Fibroblast of skin of left quadriceps (primary cell): ENCODE measurements at places on chromosomes 16 and 17.

- no peak for DNase-seq
Measured at GRCh38 chr16:89393738-89394406, 96.5 kb downstream of the ANKRD11 start.

DNA sequence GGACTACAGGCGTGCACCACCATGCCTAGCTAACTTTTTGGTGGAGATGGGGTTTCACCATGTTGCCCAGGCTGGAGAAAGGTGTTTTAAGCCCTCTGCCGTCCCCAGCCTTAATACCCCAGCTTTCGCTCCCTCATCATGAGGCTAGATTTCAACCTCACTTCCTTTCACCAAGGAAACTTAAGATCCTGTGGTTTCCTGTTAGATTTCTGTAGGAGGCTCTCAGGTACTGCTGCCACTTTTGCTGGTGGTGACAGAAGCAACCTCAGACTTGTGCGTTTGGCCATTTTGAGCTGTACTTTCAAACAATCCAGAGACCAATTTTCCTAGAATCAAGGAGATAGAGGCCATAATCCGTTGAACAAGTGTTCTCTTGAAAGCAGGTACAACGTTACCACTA, 36.2 kb downstream of the MPHOSPH6 start:
- DNase-seq, result no peak

- DNase-seq, result no peak
Measured at GRCh38 chr17:3738562-3739295, 15.0 kb downstream of the HASPIN start.

DNA sequence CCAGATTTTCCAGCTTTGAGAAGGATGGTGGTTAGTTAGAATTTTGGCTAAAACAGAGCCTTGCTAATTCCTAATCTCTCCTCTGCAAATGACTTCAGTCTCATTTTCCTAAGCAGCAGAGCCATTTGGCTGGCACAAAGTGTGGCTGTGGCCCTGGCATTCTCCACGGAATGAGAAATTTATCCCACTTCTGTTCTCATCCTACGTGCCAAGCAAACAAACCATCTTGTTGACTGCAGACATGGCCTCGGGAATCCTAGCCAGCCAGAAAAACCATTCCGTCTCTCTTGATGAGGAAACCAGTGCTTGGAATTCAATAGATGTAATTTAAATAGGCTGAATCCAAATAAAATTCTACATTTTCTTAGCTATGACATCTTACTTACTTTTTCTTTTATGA, 34.1 kb upstream of the ELAC2 start:
- DNase-seq, result no peak

DNA sequence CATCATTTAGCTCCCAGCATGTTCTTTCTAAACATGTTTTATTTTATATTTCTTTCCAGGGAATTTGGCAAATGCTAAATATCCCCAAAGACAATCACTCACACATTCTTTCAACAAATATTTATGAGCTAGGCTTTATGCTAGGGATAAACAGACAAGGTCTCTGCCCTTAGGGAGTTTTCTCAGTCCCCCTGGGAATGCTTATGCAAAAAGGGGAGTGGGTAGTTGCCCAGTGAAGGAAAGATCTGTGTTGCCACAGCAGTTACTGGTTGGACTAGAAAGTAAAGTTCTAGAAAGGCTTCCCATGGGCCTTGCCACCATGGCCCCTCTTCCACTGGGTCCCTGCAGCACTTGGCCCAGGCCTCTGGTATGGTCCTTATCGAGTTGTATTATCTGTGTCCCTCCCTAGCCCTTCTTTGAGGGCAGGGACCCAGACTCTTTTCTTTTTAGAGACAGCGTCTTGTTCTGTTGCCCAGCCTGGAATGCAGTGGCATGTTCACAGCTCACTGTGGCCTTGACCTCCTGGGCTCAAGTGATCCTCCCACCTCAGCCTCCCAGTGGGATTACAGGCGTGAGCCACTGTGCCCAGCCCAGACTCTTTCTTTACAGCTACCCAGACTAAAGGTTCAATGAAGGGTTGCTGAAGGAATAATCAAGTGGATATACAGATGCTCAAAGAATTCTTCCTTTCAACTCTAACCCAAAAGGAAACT, 78.0 kb downstream of the YPEL2 start:
- no peak for DNase-seq

DNA sequence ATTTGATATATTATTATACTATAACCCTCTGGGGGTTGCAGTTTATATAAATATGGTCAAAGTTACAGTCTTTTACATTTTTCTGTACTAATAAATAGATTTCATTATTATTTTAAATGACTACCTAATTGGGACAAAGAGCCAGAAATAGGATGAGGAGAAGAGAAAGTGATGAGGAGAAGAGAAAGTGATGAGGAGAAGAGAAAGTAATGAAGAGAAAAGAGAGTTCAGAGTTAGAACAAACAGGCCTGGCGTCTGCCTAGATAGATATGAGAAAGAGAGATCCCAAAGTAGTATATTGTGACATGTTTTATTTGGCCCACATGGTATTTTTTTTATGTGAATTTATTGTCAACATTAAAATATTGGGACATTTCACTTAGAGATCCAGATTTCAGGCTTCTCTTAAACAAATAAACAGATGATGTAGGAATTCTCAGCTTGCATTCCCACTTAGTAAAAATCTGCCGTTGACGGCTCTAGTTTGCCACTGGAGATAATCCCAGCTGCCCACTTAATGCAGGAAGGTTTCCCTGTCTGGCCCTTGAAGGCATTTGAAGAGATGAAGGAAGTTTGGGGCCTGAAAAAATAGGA, 210.7 kb downstream of the STX8 start:
- no peak for DNase-seq

DNA sequence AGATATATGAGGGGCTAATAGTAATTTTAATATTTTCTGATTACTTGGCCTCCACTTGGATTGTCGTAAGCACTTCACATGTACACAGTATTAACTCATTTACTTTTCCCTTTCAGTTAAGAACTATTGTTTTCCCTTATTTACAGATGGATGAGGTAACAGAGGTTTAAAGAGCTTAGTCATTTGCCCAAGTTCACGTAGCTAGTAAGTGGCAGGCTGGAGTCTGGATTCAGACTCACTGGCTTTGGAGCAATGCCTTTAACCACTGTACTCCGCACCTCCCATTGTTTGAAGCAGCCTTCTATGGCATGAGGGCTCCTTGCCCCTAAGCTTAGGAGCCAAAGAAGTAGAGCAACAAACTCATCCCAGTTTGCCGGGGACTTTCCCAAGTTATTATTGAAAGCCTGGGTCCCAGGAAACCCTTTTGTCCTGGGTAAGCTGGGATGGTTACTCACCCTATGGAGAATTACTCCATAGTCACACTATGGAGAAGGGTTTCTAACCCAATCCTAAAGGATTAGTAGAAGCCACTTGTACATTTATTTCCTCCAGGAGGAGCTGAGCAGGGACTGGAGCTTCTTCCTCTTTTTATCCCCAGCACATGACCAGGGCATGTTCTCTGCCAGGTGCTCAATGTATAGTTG, 12.3 kb downstream of the FOXL1 start:
- no peak for DNase-seq

- DNase-seq, result no peak
Measured at GRCh38 chr16:13793841-13794409, 126.0 kb upstream of the ERCC4 start.

GRCh38 chr17:42702446-42702845, 20.1 kb downstream of the CNTNAP1 start:
- DNase-seq, result no peak

GRCh38 chr17:48591255-48592056, 1.4 kb upstream of the HOXB3 start:
- DNase-seq, result no peak

DNA sequence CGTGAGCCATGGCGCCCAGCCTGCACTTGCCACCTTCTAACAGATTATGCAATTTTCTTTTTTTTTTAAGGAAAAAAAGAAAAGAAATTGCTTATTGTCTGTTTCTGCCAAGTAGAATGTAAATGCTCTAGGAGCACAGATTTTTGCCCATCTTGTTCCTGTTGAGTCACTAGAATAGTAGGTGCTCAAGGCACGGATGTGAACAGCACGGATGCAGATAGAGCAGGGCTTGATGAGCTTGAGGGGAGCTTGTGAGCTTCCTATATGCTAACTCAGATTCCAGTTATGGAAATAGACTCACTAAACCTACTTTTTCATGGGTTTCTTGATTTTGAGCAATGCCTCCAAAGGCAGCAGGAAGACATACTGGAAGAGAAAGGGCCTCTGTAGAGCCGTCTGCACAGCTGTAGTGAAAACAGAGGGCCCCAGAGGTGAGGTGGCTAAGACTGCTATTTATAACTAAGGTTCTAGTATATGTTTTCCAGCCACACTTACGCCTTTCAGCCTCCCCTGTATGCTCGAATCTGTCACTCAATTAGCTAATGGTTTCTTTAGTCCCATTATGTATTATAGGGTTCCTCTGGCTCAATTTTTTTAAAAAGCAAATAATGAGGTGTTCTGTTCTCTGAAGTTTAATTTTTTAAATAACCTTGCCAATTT, 72.8 kb downstream of the WWP2 start:
- DNase-seq, result no peak

- no peak for DNase-seq
Measured at GRCh38 chr17:65918916-65919315, 273.0 kb downstream of the CEP112 start.

DNA sequence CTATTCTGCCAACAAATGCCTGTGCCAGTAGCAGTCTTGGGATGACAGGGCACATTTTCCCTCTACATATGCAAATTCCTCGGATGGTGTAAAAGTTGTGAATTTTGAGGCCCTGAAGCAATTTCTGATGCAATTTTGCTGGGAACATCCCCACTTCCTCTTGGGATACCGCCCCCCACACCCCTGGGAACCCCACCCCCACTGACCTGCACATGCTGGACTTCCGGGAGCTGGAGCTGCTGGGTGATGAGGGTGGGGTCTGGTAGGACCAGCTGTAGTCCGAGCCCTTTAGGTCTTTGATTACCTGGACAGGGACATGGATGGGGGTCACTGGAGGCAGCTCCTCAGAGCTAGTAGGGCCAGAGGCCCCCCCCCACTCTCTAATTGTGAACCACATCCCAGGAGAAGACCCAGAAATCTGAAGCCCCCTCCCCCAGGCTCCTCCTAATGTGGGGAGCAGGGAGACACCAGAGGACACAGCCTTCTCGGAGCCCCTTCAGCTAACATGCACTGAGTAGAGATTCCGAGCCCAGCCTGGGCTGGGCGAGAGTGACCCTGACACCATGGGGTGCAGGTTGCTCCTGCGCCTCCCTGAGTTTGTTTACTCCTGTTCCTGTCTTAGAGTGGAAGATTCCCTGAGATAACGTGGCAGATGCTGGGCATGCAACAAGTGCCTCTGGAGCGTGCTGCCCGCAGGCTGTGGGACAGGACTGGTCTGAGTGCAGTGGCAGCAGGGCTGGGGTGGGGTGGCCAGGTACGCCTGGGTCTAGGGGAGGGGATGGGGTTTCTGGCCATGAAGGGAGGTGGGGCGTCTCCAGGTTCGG, 9.0 kb downstream of the MTSS2 start:
- DNase-seq, result no peak

GRCh38 chr17:82236142-82236971, 7.5 kb downstream of the SLC16A3 start:
- DNase-seq, result no peak

DNA sequence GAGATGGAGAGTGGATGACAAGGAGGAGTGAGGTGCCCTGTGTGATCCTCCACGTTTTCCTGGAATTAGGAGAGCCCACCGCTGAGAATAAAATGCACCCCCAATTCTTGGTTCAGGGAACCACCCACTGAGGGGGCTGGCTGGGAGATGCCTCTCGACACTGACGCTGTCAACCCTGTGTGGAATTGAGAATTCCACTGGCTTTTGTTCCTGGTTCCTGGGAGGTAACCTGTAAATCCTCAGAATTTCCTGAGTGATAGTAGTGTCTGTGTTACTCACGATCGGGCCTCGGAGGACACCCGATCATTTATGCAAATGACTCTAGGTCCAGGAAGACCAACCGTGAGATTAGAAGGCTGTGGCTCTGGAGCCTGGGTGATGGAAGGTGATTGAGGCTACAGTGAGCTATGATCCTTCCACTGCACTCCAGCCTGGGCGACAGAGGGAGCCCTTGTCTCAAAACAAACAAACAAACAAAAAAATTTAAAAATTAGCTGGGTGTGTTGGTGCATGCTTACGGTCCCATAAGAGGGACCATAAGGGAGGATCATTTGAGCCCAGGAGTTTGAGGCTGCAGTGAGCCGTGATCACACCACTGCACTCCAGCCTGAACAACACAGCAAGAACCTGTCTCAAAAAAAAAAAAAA, 11.7 kb upstream of the PRPSAP1 start:
- no peak for DNase-seq

- no peak for DNase-seq
Measured at GRCh38 chr16:2270588-2271470, 2.9 kb upstream of the RNPS1 start.

- DNase-seq, result no peak
Measured at GRCh38 chr17:68737761-68738443, 136.7 kb upstream of the FAM20A start.

DNA sequence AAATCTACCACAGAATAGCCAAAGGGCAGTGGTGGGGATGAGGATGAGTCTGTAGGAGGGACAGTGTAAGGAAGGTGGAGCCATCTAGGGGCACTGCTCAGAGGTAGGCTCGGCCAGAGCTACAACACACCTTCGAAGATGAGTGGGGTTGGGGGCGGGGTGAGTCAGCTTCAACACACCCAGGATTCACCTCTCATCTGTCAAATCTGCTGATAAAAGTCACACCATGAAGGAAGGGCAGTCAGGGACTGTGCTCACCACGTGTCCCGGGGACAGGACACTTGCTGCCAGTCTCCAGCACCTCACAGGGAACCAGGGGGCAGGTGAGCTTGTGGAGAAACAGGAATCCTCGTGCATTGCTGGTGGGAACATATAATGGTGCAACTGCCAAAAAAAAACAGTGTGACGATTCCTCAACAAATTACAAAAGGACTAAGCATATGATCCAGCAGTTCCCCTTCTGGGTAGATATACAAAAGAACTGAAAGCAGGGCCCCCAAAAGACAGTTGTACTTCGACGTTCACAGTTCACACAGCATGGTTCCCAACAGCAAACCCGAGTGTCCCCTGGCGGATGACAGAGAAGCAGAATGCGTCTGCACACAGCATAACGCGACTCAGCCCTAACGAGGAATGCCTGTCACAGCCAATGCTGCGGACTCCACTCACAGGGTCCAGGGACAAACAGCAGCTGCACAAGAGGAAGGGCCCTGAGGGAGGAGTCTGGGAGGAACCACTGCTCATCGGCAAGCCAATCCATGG, 133.1 kb downstream of the ANKRD11 start:
- DNase-seq, result no peak

GRCh38 chr16:81716478-81717225, 62.4 kb upstream of the PLCG2 start:
- no peak for DNase-seq
